ENCODE measurements at places on chromosomes 2 and 18.
A peak's percentile ranks its signal among the peaks of the same experiment; 100 is the strongest.

DNA sequence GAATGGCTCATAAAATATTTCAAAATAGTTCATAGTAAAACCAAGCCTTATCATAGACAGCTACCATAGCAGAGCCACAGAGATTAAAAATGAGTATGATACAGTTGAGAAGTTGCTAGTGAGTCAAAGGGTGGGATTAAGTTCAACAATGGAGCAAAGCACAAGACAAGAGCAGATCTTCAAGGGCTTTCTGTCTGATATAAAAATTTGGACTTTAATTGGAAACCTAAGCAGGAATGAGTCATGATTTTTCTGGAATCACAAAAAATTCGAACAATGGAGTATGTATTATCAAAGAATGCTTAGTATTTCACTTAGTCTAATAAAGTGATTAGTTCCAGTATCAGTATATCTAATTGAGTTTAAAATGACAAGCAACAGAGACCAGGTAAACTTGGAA, 487.3 kb upstream of the NETO1 start:
- no peak for DNase-seq

GRCh38 chr2:134518101-134518500, 200.7 kb downstream of the TMEM163 start:
- no peak for DNase-seq

DNA sequence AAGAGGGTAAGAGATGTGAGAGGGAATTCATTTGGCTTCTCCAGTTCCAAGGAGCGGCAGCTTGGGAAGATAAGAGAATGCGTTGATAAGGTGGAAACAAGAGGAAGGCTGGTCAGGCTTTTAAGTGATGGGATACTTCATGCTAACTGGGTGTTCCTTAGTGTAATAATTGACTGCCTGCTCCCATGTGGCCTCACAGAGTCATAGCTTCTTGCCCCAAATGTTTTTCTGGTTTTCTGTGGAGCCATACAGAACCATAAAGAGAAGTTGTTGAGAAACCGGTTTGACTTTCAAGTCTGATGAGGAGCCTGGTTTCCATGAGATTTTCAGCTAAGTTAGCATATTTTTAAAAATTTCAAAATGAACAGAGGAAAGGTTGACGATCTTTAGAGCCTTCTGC, 97.5 kb upstream of the ZFP36L2 start:
- DNase-seq, result no peak

DNA sequence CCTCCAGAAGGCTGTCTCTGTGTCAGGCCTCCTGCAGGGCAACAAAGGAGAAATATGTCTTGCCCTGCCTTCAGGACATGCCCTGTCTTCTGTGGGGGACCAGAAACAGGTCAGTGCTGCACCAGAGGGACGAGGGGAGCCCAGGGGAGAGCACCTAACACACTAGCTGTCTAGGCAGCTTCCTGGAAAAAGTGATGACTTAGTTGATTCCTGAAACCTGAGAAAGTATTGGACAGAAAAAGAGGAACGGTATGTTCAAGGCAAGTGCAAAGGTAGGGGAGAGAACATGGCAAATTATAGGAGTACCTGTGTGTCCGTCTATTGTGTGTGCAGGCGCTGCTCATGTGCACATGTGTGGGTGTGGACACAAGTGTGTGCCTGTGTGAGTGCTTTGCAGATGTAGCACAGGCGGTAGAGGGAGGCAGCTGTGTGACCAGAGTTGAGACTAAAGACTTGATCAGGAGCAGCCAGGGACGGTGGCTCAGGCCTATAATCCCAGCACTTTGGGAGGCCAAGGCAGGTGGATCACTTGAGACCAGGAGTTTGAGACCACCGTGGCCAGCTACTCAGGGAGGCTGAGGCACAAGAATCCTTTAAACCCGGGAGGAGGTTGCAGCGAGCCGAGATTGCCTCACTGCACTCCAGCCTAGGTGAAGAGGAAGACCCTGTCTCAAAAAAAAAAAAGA, 119.5 kb downstream of the GYPC start:
- no peak for DNase-seq

- DNase-seq, result no peak
Observed at GRCh38 chr2:176182671-176183070, 5.8 kb upstream of the HOXD1 start.

DNA sequence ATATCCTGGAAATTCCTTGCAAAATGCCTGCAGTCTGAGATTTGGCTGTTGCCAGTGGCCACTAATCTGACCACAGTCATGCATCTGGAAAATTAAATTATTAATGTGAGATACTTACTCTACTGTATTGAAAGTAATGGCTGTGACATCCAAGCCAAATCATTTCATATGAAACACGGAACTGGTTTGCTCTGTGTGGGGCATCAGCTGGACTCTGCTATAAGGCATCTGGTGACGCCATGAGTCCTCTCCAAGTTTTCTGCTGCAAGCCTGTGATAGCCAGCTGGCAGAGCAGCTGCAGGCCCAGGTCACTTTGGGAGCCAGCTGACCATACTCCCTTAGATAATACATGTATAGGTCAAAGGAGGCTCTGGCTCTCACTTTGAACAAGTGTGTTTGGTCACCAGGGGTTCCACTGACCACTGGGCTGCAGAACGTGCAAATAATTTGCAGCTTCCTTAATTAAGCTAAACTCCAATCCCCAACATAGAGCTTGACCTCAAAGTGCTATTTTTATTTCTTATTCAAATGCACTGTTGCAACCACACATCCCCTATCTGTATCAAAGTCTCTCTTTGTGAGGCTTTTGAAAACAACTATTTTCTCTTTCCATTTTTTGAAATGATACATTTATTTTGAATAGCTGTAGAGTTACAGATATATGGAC, 152.9 kb downstream of the NCKAP5 start:
- DNase-seq, result no peak

GRCh38 chr2:45778720-45779171, 127.3 kb downstream of the PRKCE start:
- DNase-seq, result peak; percentile 66

DNA sequence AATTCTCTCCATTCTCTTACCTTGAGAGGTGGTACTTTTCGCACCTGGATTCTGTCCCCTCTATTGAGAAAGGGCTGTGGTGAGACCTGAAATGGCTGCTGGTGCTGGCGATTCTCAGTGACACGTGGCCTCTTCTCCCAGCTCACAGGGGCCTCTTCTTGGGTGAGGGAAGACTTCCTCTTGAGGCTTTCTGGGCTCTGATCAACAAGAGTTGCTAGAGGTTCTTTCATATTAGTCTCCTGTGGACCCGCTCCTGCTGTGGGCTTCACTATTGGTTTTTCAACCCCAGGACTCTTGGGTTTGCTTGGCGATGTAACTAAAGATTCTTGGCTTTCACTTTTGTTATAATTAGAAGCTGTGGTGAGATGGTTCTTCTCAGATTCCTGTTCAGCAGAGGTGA, 76.3 kb upstream of the DTNB start:
- DNase-seq, result no peak

DNA sequence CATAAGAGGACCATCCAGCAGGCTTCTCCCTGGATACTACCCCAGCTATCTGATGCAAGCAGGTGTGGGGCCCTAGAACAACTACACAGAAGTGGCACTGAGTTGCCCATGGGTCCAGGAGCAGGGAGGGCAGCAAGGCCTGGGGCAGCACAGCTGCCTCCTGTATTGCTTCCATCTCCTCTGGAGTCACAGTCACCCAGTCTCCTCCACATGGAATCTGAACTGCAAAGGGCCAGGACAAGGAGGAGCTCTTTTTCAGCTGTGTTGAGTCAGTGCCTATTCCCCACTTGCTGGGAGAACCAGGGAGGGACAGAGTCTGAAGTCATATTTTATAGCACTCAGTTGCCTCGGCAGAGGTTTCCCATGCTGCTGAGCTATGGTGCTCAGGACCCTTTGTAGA, 67.9 kb upstream of the ALPP start:
- DNase-seq, result no peak

GRCh38 chr2:66437109-66437690, 2.3 kb downstream of the MEIS1 start:
- no peak for DNase-seq

GRCh38 chr18:52190195-52190594, 149.8 kb upstream of the DCC start:
- DNase-seq, result no peak

DNA sequence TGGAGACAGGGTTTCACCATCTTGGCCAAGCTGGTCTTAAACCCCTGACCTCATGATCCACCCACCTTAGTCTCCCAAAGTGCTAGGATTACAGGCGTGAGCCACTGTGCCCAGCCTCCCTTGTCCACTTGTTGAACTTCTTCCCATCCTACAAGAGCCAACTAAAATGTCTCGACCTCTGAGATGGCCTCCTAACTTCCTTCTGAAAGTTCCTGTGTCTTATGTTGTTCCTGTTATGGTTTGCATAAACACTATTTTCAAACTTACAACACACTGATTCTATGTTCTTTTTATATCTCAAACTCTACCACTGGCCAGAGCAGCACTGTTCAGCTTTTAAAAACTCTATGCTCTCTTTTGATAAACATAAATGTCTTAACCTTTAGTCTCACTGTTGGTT, 63.3 kb upstream of the UGP2 start:
- DNase-seq, result no peak

- DNase-seq, result no peak
Observed at GRCh38 chr18:26336572-26336971, 110.3 kb downstream of the TAF4B start.

DNA sequence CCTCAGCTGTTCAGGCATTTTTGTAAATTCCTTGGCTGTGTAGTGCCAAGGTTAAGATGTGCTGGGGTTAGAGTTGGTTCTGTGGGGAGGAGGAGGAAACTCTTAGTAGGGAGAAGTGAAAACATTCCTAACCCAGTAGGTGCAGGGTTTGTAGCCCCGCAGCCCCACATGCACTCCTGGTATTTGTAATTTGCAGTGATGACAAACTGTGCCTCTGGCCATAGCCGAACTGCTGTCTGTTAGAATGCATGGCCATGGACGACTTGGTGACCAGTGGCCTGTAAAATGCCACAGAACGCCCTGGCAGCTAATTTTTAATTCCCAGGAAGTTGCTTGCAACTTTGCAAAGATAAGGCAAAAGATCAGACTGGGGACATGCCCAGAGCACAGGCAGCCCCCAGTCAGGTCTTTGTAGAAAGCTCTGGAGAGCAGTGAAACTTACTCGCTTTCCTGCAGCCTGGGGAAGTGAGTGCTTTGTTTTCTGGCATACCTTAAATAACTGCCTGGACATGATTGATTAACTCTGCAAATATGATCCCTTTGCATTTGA, 38.4 kb downstream of the LYPD6B start:
- no peak for DNase-seq

DNA sequence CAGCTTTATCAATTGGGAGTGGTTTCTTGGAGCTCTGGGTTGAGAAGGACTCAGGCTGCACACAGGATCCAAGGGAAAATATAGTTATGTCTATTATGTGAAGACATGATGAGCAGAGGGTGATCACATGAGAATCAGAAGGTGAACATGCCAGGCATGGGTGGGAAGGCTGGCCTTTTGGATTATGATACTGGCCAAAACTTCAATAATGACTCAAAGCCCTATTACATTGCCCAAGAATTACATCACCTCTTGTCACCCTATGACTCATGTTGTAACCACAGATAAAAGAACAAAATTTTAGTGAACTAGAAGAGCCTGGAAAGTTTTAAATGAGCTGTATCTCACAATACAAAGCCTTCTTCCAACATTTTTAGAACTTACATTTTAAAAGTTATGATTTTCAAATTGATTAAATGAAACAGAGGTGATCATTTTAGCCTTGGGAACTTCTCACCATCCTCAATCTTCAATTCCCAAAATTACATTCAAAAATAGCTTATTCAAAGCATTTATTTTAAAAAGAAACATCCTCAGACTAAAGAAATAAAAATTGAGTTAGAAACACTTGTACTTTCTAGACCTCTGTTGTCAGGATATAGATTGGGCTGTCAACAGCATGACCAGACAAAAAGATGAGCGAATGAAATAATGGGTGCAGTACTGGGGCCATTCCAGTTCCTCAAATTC, 428.3 kb downstream of the MBD2 start:
- no peak for DNase-seq

DNA sequence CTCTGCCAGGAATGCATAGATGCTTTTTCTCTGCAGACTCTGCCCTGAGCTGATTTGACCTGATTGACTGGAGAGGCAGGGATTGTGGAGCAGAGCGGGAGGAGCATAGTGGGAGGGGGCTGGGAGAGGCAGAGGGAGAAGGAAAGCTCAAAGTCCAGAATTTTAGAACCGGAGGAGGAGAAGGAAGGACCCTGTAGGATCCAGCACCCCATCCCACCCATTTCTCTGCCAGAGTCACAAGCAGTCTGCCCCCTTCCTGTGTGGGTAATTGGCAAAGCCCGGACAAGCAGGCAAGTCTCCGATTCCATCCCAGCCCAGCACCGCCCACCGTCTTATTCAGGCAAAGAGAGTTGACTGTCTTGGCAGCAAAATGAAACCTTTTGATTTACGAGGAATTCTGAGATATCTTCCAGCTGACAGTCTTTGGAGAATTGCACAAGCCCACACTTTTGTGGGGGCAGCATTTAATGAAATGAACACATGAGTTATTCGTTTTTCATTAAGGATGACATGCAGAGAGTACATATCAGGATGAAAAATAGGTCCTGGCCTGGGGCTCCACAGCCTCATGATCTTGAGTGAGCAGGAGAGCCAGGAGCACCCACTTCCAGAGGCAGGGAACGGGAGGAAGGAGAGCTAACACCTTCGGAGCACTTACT, 103.1 kb downstream of the MCFD2 start:
- DNase-seq, result no peak

- no peak for DNase-seq
Observed at GRCh38 chr2:10196110-10196892, 73.8 kb downstream of the RRM2 start.

- no peak for DNase-seq
Observed at GRCh38 chr2:188245230-188245629, 46.4 kb upstream of the GULP1 start.

DNA sequence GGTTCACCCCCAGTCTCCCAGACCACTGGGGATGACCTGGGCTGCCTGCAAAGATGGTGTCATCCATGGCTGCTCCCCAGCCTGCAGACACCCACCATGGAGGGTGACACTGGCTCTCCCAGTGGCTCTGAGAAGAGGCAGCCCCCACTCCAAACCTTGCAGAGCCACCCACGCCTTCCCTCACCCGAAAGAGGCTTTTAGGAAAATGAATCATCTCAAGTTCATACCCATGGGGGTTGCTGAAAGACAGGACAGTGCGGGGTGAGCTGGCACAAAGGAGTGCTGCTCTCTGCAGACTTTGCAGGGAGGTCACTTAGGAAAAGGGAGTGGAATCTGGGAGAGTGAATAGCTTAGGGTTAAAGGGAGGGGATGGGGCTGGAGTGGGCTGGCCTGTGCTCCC, 36.4 kb downstream of the MPHOSPH10 start:
- DNase-seq, result no peak

- no peak for DNase-seq
Observed at GRCh38 chr2:45470531-45470930, 140.5 kb downstream of the SRBD1 start.

- DNase-seq, result no peak
Observed at GRCh38 chr2:79723830-79724229, 211.0 kb downstream of the CTNNA2 start.

GRCh38 chr18:39453356-39453755, 1887.8 kb upstream of the CELF4 start:
- no peak for DNase-seq

GRCh38 chr2:103396152-103396551, 634.3 kb downstream of the TMEM182 start:
- DNase-seq, result no peak

- no peak for DNase-seq
Observed at GRCh38 chr2:160007111-160007510, 55.3 kb downstream of the PLA2R1 start.

- no peak for DNase-seq
Observed at GRCh38 chr18:74500372-74500771, 4.2 kb downstream of the CNDP2 start.
